Activated T-cell treated with anti-CD3 and anti-CD28 coated beads, Interleukin-2, amount 50 U/mL, for 72 hours (primary cell): ENCODE measurements at places on chromosomes 2 and 18. TPM values are rescaled to one million over a fixed set of nuclear protein-coding genes. Genes with fewer than 3 reads are reported as not detected.

DNA sequence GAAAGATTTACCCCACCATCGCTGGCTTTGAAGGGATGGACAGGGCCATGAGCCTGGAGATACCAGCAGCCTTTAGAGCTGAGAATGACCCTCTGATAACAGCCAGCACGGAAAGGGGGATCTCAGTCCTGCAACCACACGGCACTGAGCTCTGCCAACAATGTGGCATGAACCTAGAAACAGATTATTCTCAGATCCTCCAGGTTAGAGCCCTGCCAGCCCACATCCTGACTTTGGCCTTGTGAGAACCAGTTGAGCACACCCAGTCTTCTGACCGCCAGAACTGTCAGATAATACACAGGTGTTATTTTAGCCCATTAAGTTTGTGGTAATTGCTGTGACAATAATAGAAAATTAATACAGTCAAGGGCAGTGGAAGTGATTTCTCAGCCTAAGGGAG is 9.4 kb upstream of the GNLY start:
- H3K27me3 ChIP-seq = peaks cover 5% of the 10 kb centered on the region
- no peak overlapping the region for H3K27ac ChIP-seq
- peaks cover 15% of the 10 kb centered on the region for H3K4me1 ChIP-seq
- H3K4me3 ChIP-seq = no peak overlapping the region
- no peak for DNase-seq
- no peaks in the 10 kb centered on the region for H3K36me3 ChIP-seq

DNA sequence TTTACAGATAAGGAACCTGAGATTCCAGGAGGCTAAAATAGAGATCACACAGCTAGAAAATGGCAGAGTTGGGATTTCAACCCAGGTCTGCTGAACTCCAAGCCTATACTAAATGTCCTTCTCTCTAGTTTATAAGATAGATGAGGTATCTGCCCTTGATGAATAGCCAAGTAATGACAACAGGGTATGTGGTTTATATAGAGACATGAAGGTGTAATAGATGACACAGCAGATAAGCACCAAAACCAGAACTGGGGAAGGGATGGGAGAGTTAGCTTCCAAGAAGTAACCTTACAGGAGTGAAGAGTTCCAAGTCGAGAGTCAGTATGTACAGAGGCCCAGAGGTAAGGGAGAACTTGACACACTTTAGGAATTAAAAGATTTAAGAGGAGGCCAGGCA is 104.7 kb upstream of the UBXN4 start:
- no peak overlapping the region for H3K4me3 ChIP-seq
- no peaks in the 10 kb centered on the region for H3K27me3 ChIP-seq
- peaks cover 2% of the 10 kb centered on the region for H3K36me3 ChIP-seq
- peak overlapping the region; percentile 31 for H3K27ac ChIP-seq
- no peak for DNase-seq

DNA sequence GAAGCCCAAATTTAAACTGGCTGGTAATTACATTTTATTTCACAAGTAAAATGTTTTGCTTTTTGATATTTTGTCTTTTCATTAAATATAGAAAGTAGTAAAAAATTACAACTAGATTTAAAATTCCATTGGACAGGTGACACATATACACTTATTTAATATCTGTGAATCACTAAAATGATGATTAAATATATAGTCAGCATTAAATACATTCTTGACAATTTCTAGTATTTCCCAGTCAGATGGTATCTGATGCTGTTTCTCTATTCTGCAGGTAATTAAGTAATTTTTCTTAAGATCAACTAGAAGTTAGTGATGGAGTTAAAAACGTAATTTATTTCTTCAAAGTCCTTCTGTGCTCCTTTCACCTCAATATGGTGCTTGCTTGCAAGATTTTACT is 237.8 kb downstream of the LRRTM4 start:
- no peak for DNase-seq
- H3K4me3 ChIP-seq = no peak overlapping the region
- no peaks in the 10 kb centered on the region for H3K4me1 ChIP-seq
- H3K27me3 ChIP-seq = no peaks in the 10 kb centered on the region
- H3K27ac ChIP-seq = no peak overlapping the region
- no peaks in the 10 kb centered on the region for H3K36me3 ChIP-seq

DNA sequence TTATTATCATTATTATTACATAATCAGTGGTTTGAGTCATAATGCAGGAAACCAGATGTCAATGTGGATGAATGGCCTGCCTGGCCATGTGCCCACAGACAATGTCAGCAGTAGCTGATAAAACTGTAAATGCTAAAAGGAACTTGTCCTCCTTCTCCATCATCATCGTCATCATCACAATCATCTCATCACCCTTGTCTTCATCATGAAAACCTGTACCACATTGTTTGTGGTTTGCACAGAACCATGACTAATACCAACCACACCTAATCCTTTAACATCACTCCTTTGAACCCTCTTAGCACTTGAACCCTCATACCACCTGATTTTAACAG is 96.0 kb downstream of the HNMT start:
- H3K36me3 ChIP-seq = no peaks in the 10 kb centered on the region
- H3K27ac ChIP-seq = no peak overlapping the region
- H3K27me3 ChIP-seq = no peaks in the 10 kb centered on the region
- DNase-seq = no peak

GRCh38 chr2:142796588-142796987 is 80.9 kb upstream of the KYNU start:
- no peaks in the 10 kb centered on the region for H3K36me3 ChIP-seq
- no peak overlapping the region for H3K27ac ChIP-seq
- no peaks in the 10 kb centered on the region for H3K4me1 ChIP-seq
- DNase-seq = no peak
- no peaks in the 10 kb centered on the region for H3K27me3 ChIP-seq
- no peak overlapping the region for H3K4me3 ChIP-seq

DNA sequence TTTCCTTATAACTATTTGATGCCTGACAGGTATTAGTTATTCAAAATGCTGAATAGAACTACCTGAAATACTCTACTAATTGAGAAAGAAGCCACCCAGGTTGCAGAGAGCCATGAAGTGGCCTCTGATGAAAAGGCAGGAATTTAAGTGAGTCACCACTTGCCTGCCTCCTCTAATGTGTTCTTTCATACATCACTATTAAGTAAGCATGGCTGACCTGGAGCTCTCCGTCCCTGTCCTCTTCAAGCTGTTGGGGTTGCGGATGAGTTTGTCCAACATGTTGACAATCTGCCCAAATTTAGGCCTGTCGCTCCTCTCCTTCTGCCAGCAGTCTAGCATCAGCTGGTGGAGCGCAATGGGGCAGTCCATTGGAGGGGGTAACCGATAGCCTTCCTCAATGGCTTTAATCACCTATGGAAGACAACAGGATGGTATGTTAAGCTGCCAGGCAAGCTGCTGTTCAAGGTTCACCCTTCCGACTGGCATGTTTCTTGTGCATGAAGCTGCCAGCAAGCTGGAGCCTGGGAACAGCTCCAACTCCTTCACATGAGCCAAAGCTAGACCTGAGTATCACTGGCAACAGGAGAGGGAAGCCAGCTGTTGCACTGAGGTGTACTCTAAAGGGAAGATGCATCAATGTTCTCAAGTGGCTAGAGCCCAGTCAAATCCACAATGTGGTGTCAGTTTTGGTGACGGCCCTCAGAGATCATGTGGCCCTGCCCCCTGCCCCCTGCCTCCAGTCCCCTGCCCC is 142.2 kb downstream of the EPHA4 start:
- no peaks in the 10 kb centered on the region for H3K27me3 ChIP-seq
- H3K36me3 ChIP-seq = no peaks in the 10 kb centered on the region
- H3K4me3 ChIP-seq = no peak overlapping the region
- H3K27ac ChIP-seq = no peak overlapping the region

PLEK gene
- total RNA-seq = 5.6 TPM

SPAG16 gene
- 8.2 TPM for total RNA-seq

CHRND gene
- not detected for total RNA-seq
